ENCODE measurements at places on chromosomes 12 and 14.

DNA sequence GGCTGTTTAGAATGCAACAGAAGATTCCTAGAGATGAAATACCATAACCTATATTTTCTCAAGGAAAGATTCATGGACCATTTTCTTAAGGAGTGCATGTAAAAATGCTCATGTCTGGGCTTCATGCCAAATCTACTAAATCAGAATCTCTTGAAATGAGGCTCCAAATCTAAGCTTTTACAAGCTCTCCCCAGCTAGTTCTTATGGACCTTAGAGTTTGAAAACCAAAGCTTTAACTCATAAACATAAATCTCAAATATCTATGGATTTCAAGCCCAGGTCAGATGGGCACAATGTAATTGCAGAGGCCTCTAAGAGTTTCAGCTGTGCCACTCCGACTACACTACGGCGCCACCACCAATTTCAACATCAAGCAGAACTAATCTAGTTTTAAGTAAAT is 117.3 kb upstream of the CAND1 start:
- no peaks in the 10 kb centered on the region for H3K4me1 ChIP-seq
- no peaks in the 10 kb centered on the region for H3K36me3 ChIP-seq
- no peak overlapping the region for H3K27ac ChIP-seq
- DNase-seq: no peak
- no peak overlapping the region for H3K4me3 ChIP-seq
- peaks cover 12% of the 10 kb centered on the region for H3K27me3 ChIP-seq

GRCh38 chr12:4978737-4979136 is 64.9 kb upstream of the KCNA5 start:
- no peak overlapping the region for H3K4me3 ChIP-seq
- peaks cover 48% of the 10 kb centered on the region for H3K27me3 ChIP-seq
- H3K36me3 ChIP-seq: no peaks in the 10 kb centered on the region
- H3K4me1 ChIP-seq: no peaks in the 10 kb centered on the region
- no peak overlapping the region for H3K27ac ChIP-seq

GRCh38 chr12:47901063-47901717 is 3.6 kb downstream of the VDR start:
- peak overlapping the region; percentile 48 for H3K27ac ChIP-seq
- H3K4me1 ChIP-seq: peaks cover 51% of the 10 kb centered on the region
- peaks cover 30% of the 10 kb centered on the region for H3K36me3 ChIP-seq
- peaks cover 12% of the 10 kb centered on the region for H3K27me3 ChIP-seq

- no peak overlapping the region for H3K4me3 ChIP-seq
- H3K27me3 ChIP-seq: no peaks in the 10 kb centered on the region
- DNase-seq: no peak
- peaks cover 44% of the 10 kb centered on the region for H3K4me1 ChIP-seq
- peak overlapping the region; percentile 56 for H3K27ac ChIP-seq
Observed at GRCh38 chr14:24607081-24607480, 2.4 kb downstream of the GZMH start.

- DNase-seq: peak; percentile 58
- H3K27ac ChIP-seq: peak overlapping the region; percentile 67
- no peak overlapping the region for H3K4me3 ChIP-seq
- no peaks in the 10 kb centered on the region for H3K36me3 ChIP-seq
- H3K4me1 ChIP-seq: peaks cover 7% of the 10 kb centered on the region
- H3K27me3 ChIP-seq: peaks cover 4% of the 10 kb centered on the region
Observed at GRCh38 chr14:59175404-59175803, 13.1 kb upstream of the DAAM1 start.

DNA sequence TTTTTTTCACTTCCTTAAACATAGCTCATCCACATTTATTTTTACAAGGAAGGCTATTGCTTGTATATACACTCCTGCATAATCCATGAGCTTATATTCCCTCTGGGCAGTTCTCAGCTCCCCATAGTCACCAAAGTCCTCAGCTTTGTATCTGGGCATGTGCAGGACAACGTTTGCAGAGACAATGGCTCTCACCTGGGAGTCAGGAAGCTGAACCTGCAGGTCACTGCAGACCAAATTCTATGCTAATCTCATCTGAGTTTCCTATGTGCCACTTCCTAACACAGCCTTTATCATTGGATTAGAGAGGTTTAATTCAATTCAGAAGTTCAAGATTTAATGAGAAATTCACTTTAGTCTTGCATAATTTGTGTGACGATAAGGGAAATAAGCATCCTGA is 131.5 kb downstream of the KCNK10 start:
- H3K36me3 ChIP-seq: no peaks in the 10 kb centered on the region

Data from stimulated activated naive B cell treated with anti-CD40 and anti-IgM and Interleukin-4, amounts not matched to agents 10 μg/mL and 1 μg/mL and 100 μg/mL, for 72 hours (primary cell).